DMS153 (cell line): ENCODE measurements at places on chromosomes 11 and 22.

DNA sequence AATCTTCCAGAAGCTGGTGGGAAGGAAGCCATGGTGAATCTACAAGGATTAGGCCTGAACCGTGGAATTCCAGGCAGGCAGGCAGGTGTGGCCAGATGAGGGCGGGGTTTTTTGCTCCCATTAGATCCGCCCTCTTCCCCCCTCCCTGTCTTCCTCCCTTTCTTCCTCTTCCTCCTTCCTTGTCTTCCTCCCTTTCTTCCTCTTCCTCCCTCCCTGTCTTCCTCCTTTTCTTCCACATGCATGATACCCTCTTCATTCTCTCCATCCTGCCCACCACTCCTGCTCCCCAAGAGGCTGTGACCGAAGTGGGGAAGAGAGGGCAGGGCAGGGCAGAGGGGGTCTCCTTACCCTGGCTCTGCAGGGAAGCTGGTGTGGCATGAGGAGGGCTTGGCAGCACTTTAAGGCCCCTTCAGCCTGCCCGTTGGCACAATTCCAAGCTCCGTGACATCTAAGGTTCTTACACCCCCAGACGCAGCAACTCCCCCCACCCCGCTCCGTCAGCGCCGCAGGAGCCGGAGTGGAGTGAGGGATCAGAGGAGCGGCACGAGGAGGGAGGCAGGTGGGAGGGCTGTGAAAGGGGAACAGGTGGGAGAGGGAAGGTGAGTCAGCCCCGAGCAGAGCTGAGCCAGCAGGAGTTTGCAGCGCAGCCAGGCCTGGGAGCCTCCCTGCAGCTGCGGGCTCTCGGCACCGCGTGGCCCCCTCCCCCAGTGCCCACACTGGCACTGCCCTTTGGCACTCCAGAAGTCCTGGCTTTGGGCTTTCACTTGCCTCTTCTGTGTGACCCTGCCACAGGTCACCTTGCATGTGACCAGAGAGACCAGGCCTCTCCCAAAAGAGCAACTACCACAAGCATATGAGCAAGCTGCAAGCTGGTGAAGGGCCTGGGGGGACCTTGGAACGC lies 32.1 kb downstream of the KCNJ4 start:
- no peak for DNase-seq

DNA sequence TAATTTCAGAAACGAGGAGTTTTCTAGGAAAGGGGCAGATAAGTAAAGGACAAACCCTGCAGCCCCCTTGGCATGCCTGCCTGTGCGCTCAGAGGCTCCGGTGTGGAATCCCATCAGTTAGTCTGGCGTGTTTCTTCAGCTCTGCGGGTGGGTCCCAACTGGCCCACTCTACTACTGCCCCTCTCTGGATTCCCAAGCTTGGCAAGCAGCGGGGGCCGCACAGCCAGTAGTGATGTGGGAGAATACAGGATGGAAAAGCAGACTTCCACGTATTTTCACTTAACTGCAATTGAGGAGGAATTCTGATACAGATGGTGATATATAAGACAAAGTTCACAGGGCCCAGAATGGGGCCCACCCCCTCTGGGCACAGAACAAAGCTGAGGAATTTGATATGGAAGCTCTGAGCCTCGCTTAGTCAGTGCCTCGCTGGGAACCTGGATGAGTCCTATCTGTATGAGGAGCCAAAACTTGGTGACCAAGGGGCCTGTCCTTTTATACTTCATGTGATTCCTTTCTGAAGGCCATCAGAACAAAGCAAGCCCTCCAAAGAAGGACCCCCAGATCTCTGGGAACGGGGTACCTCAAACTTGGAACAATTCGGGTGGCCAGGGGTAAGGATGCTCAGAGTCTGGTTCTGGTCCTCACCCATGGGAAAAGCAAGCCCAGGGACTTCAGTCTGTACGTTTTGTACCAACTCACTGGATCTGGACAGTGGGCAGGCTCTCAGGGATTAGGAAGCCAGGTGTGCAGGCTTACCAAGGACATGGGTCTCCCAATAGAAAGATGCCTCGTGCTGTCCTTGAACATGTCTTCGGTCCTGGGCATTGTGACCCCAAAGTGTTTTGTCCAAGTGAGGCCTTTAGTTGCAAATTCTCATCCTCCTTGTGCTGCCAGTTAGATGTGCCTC lies 26.0 kb downstream of the RELT start:
- DNase-seq: no peak

DNA sequence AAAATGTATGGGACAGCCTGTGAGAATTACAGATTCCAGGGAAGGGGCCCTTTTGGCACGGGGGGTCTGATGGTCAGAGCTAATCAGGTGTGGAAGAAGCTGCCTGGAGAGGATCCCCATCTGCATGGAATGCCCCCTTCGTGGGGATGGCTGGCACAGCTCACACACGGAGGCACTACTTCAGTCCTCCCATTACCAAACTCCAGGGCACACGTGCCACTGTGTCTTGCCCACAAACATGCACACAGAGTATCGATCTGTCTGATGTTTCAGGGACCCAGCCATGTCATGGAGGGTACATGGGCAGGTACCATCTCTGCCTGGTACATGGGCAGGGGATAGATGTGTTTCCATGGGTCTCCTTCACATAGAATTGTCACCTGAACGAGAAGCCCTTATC lies 14.7 kb downstream of the KCNQ1OT1 start:
- no peak for DNase-seq

DNA sequence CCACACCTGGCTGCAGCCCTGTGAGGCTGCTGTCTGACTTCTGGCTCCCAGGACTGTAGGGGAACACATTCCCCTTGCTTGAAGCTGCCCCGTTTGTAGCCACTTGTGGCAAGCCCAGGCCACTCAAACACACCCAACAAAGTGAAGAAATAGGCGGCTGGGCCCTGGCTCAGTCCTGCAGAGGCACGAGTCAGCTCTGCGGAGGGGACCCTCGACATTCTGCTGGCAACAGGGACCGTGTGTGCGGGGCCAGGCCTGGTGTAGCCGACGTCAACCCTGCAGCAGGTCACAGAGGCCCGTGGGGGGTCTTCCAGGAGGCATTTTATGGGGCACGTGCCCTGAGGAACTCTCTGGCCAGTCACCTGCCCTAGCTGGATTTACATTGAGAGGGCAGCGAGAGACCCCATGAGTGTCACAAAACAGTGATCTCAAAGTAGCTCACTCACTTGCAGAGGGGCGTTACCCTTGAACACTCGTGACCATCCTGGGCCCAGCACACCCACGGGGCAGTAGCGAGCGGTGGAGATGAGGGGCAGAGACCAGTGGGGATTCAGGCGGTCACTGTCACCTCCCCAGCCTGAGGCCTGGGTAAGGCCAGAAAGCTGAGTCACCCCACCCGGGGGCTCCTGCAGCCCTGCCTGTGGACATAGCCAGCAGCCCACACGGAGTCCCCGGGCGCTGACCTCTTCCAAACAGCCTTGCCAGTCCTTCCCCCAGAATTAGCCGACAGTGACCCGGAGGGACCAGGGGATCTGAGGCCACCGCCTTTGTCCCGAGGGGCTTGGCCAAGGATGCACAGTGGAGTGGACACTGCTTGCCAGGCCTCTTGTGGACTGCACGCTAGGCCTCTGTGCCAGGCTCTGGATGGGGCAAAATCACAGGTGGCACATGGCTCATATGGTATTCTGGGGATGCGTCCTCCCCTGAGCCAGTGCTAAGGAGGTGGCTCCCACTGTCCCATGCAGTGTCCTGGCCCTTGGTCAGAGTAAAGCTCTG lies 139.5 kb downstream of the CTTN start:
- no peak for DNase-seq

DNA sequence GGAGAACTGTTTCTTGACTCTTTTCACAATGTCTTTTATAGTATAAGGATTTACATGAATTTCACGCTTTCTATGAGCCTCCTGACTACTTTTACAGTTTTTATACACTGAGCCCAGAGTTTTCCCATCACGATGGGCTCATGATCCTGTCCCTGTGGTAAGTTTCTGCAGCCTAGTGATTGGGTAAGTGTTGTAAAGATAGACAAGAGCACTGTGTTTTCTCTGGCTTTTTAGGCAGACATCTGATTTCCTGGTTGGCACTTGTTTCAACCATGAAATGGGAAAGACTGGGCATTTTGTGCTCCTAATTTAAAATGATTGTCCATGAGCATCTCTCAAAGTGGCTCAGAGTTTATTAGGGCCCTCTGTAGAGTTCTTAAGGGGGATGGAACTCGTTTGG lies 299.0 kb downstream of the FAT3 start:
- DNase-seq: no peak

DNA sequence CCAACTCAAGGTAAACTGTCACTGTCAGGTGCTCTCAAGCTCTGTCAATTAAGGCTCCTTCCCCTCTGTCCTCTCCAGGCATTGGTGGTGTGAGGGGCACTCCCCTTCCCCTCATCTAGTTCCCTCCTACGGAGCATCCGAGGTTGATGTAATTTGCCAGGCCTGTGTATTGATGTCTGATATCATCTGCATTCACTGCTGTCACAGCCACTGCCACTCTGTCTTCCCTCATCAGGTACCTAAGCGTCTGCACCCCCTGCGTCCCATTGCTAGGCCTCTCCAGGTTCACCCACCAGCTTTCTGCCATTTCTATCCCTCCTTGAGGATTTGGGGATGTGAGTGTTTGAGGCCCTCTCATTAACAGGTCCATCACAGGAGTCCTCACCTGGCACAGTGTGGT lies 50.0 kb upstream of the SYT13 start:
- peak; percentile 64 for DNase-seq

- DNase-seq: no peak
These were observed 32.9 kb downstream of the RPL27A start for GRCh38 chr11:8715501-8715900.
